ENCODE measurements at places on chromosomes 6 and 20. TPM values are rescaled to one million over a fixed set of nuclear protein-coding genes. Genes with fewer than 3 reads are reported as not detected.

GRCh38 chr6:49929340-49929739 lies 34.6 kb downstream of the DEFB114 start:
- no peak for DNase-seq

GRCh38 chr20:47354714-47355488 lies 1.6 kb downstream of the ZMYND8 start:
- no peak for DNase-seq

Gene ISM1
- 0.67 TPM for total RNA-seq

- no peak for DNase-seq
Observed at GRCh38 chr20:6993511-6993910, 226.0 kb downstream of the BMP2 start.

DNA sequence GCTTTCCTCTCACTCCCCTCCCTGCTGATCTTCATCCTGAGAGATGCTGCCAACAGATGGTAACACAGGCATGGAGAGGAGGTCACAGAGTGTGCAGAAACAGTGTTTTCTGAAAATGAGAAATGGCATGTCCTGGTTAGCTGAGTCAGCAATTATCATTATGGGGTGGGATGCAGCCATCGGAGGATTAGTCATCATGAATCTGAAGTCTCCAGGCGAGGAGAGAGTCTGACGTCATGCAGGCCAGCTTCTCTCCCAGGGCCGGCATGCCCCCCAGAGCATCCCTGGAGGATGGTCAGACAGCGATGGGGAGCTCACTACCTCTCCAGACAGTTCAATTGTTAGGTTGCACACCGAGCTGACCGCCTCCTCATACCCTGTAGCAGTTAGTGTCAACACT lies 4.7 kb upstream of the GTSF1L start:
- peak; percentile 40 for DNase-seq

- peak; percentile 39 for DNase-seq
Observed at GRCh38 chr20:1440024-1440423, 26.6 kb downstream of the NSFL1C start.

Gene NKAIN2
- total RNA-seq = not detected

- DNase-seq = no peak
Observed at GRCh38 chr20:35823937-35824336, 52.1 kb downstream of the PHF20 start.

DNA sequence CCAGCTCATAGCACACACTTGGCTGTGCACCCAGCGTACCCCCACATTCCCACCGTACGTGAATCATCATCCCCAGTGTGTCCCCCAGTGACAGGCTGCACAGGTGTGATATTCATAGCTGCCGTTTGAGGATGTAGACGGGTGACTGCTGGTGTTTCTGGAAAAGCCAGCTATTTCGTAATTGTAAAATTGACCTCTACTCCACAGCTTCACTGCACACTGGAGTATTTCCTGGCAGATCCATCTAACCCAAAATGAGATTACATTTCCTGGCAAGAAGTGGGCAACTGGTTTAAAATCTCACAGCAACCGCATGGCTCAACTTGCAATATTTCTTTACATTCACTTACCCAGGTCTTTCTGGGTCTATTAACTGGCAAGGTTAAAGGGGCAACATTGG lies 30.3 kb downstream of the CD83 start:
- DNase-seq = no peak

DNA sequence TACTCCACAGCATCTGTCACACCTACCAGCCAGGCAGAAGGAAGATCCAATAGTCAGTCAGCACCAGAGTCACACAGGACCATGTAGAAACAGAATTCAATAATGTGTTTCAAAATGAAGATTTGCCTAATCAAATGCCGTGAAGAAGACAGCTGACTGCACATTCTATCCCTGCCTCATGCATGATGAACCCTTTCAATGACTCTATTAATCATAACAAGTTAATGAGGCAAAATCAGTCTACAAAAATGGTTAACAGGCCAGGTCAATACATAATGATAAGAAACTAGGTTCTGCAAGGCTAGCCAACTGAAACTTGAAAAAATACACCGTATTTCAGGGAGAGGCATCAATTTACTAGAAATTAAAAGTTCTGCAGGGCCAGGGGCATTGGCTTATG lies 6.7 kb upstream of the PNRC1 start:
- no peak for DNase-seq

GRCh38 chr20:40294747-40295146 lies 394.3 kb downstream of the MAFB start:
- no peak for DNase-seq

- DNase-seq = no peak
Observed at GRCh38 chr20:6299456-6299855, 176.6 kb upstream of the FERMT1 start.

DNA sequence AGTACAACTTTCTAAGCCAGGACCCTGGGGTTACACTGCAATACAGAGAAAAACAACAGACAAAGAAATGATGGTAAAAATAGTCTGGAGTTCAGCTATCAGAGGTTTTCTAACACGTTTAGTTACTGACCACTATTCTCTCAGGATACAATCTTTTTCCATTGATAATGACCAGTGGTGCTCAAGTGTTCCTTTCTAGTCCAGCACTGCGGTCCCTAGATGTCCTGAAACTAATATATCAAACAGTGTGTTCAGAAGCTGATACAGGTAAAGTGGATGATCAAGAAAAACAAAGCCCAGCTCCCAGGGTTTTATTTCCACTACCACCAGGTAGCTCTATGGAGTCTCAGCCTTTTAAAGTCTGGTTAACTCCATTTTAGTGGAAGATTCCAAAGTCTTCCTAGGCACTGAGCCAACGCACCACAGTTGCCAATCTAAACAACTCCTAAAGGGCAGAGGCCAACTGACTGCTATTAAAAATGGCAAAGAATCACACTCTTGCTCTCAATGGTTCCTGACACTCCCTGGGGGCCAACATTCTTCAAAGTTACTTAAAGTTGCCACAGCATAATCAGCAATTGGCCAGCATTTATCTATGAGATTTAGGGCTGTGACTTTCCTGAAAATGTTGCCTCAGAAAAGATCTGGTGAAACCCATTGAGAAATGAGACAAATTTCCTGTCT lies 38.2 kb downstream of the DZANK1 start:
- DNase-seq = no peak

GRCh38 chr20:53222932-53223331 lies 250.8 kb downstream of the TSHZ2 start:
- no peak for DNase-seq

- no peak for DNase-seq
Observed at GRCh38 chr6:5173810-5174209, 86.9 kb downstream of the LYRM4 start.

- no peak for DNase-seq
Observed at GRCh38 chr6:122214605-122215318, 184.7 kb upstream of the HSF2 start.

- DNase-seq = no peak
Observed at GRCh38 chr6:101266063-101266462, 127.4 kb upstream of the GRIK2 start.

Gene C6orf52
- not detected for total RNA-seq

Measured in CD4-positive, CD25-positive, alpha-beta regulatory T cell (primary cell).